ENCODE measurements at places on chromosomes 2 and 18.

GRCh38 chr2:149076863-149077412, 38.4 kb downstream of the LYPD6B start:
- H3K36me3 ChIP-seq, result no peaks in the 10 kb centered on the region
- H3K4me3 ChIP-seq, result no peak overlapping the region
- no peaks in the 10 kb centered on the region for H3K4me1 ChIP-seq
- no peak overlapping the region for H3K27ac ChIP-seq
- H3K27me3 ChIP-seq, result peaks cover 19% of the 10 kb centered on the region

DNA sequence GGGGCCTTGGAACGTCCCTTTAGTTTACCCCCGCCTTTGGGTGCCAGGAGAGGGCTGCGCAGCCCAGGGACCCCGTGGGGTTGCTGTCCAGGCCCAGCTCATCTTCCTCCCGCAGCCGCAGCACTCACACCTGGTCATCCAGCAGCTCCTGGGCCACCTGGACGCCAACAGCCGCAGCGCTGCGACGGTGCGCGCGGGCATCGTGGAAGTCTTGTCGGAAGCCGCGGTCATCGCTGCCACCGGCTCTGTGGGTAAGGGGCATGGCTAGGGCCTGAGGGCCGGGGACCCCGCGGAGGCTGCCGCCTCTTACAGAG, 37.2 kb downstream of the POMC start:
- peak overlapping the region; percentile 68 for H3K4me3 ChIP-seq
- H3K27ac ChIP-seq, result no peak overlapping the region
- no peaks in the 10 kb centered on the region for H3K36me3 ChIP-seq
- peaks cover 10% of the 10 kb centered on the region for H3K4me1 ChIP-seq
- no peak for DNase-seq

- no peak overlapping the region for H3K27ac ChIP-seq
- no peaks in the 10 kb centered on the region for H3K27me3 ChIP-seq
- H3K36me3 ChIP-seq, result no peaks in the 10 kb centered on the region
- no peak for DNase-seq
- H3K4me1 ChIP-seq, result no peaks in the 10 kb centered on the region
These were observed 10.1 kb downstream of the KIF3C start for GRCh38 chr2:25972049-25972823.

DNA sequence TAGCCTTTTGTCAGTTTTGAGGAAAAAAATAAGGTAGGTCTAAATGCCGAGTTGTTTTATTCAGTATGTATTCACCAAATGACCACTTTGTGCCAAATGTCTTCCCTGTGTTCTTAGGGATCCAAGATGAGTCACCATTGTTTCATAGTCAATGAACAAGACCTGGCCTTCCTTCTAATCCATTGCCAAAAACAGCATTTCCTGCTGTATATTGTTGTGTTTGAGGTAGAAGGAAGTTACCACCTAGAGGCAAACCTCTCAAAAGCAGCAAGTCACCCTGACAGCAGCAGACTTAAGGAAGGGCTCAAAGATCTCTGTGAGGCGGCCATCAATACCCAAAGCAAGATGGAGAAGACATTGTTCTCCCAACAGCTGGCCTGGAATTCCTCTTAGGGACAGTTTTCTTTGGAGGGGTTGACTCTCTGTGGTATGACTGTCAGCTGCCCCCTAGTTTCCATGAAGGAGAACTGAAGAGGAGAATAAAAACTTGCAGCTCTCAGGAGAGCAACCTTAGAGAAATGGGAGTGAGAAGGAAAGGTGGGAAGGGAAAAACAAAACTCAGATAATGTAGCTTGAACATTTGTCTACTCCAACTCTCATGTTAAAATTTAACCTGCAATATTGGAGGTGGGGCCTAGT, 328.3 kb downstream of the LRATD1 start:
- DNase-seq, result no peak
- no peaks in the 10 kb centered on the region for H3K36me3 ChIP-seq
- H3K4me1 ChIP-seq, result no peaks in the 10 kb centered on the region
- H3K27ac ChIP-seq, result no peak overlapping the region

DNA sequence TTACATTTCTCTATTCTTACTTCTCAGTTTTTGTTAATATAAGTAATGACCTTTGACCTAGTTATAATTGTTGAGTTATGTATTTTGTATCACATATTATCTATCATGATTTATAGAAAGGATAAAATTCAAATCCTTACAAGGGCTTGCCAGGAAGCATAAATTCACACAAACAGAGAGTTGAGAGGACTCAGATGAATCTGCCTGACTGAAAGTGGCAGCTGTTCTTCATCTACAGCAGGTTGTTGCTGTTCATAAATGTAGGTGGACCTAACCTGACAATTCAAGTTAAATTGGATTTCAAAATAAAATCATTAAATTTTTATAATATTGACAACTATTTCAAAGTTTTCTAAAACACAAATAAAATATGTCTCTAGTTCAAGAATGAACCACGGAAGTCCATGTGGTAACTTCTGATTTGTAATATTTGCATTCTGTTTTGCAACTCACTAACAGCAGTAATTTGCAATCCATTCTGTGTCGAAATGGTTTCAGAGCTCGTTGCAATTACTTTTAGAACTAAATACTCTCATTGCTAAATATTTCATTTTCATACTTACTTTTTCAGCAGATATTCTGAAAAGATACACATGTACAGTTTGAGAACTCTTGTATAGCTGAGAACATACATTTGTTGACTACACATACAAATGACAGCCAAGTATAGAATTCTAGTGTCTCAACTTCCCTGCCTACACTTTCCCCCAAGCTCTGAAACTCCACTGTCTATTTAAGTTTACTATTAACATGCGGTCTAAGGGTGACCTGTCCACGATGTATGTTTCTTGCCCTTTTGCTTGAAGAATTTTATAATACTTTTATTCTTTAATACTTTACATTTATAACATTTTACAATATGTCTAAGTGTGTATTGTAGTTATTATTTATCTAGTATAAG, 25.7 kb downstream of the SCN7A start:
- H3K4me3 ChIP-seq, result no peak overlapping the region
- no peaks in the 10 kb centered on the region for H3K4me1 ChIP-seq
- DNase-seq, result no peak
- no peak overlapping the region for H3K27ac ChIP-seq

GRCh38 chr18:29196307-29196706, 1019.4 kb upstream of the CDH2 start:
- H3K36me3 ChIP-seq, result no peaks in the 10 kb centered on the region
- no peaks in the 10 kb centered on the region for H3K4me1 ChIP-seq
- no peak overlapping the region for H3K27ac ChIP-seq
- no peaks in the 10 kb centered on the region for H3K27me3 ChIP-seq

- H3K27ac ChIP-seq, result no peak overlapping the region
- DNase-seq, result no peak
- H3K4me1 ChIP-seq, result peaks cover 5% of the 10 kb centered on the region
- no peak overlapping the region for H3K4me3 ChIP-seq
- H3K36me3 ChIP-seq, result no peaks in the 10 kb centered on the region
- H3K27me3 ChIP-seq, result peaks cover 7% of the 10 kb centered on the region
These were observed 135.6 kb upstream of the ALKAL2 start for GRCh38 chr2:423479-423878.

GRCh38 chr18:43606795-43607194, 329.5 kb upstream of the SYT4 start:
- no peaks in the 10 kb centered on the region for H3K4me1 ChIP-seq
- no peak overlapping the region for H3K27ac ChIP-seq
- H3K36me3 ChIP-seq, result no peaks in the 10 kb centered on the region
- no peak for DNase-seq

GRCh38 chr2:100756704-100757103, 63.2 kb upstream of the NPAS2 start:
- no peak overlapping the region for H3K27ac ChIP-seq
- no peaks in the 10 kb centered on the region for H3K27me3 ChIP-seq
- H3K4me3 ChIP-seq, result no peak overlapping the region
- H3K4me1 ChIP-seq, result peaks cover 4% of the 10 kb centered on the region
- no peaks in the 10 kb centered on the region for H3K36me3 ChIP-seq

GRCh38 chr18:24669015-24669414, 208.6 kb downstream of the HRH4 start:
- no peaks in the 10 kb centered on the region for H3K4me1 ChIP-seq
- no peak overlapping the region for H3K4me3 ChIP-seq
- H3K36me3 ChIP-seq, result no peaks in the 10 kb centered on the region
- H3K27ac ChIP-seq, result no peak overlapping the region
- no peak for DNase-seq
- peaks cover 8% of the 10 kb centered on the region for H3K27me3 ChIP-seq

GRCh38 chr2:64466478-64467085, 12.6 kb downstream of the LGALSL start:
- H3K4me3 ChIP-seq, result no peak overlapping the region
- H3K36me3 ChIP-seq, result no peaks in the 10 kb centered on the region
- no peaks in the 10 kb centered on the region for H3K4me1 ChIP-seq
- no peak for DNase-seq

GRCh38 chr2:236748385-236748784, 178.8 kb downstream of the ACKR3 start:
- peaks cover 3% of the 10 kb centered on the region for H3K27me3 ChIP-seq
- H3K4me1 ChIP-seq, result no peaks in the 10 kb centered on the region
- H3K4me3 ChIP-seq, result no peak overlapping the region
- no peak overlapping the region for H3K27ac ChIP-seq
- H3K36me3 ChIP-seq, result no peaks in the 10 kb centered on the region

DNA sequence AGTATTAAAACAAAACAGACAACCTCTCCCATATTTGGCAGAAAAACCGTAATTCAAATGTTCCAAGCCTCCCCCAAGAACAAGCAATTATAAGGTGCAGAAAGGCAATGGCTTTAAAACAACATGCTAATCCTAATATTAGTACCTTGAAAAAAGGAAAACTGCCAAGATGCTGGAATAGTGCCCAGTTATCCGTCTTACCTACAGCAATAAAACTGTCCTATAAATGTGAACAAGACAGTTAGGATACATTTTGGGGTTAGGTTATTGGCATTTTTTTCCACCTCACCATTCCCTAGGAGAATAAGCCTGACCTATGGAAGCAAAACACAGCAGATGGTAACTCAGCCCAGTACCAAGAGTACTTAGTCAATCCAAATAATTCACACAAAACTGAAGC, 83.2 kb downstream of the TCF4 start:
- H3K4me3 ChIP-seq, result no peak overlapping the region
- DNase-seq, result no peak
- H3K36me3 ChIP-seq, result no peaks in the 10 kb centered on the region
- no peak overlapping the region for H3K27ac ChIP-seq

GRCh38 chr18:21000667-21001066, 110.9 kb downstream of the ROCK1 start:
- H3K4me1 ChIP-seq, result peaks cover 16% of the 10 kb centered on the region
- peaks cover 32% of the 10 kb centered on the region for H3K36me3 ChIP-seq
- DNase-seq, result no peak

GRCh38 chr2:201084863-201085262, 13.1 kb downstream of the NDUFB3 start:
- DNase-seq, result no peak
- peaks cover 4% of the 10 kb centered on the region for H3K4me1 ChIP-seq
- peaks cover 15% of the 10 kb centered on the region for H3K36me3 ChIP-seq
- no peak overlapping the region for H3K27ac ChIP-seq

DNA sequence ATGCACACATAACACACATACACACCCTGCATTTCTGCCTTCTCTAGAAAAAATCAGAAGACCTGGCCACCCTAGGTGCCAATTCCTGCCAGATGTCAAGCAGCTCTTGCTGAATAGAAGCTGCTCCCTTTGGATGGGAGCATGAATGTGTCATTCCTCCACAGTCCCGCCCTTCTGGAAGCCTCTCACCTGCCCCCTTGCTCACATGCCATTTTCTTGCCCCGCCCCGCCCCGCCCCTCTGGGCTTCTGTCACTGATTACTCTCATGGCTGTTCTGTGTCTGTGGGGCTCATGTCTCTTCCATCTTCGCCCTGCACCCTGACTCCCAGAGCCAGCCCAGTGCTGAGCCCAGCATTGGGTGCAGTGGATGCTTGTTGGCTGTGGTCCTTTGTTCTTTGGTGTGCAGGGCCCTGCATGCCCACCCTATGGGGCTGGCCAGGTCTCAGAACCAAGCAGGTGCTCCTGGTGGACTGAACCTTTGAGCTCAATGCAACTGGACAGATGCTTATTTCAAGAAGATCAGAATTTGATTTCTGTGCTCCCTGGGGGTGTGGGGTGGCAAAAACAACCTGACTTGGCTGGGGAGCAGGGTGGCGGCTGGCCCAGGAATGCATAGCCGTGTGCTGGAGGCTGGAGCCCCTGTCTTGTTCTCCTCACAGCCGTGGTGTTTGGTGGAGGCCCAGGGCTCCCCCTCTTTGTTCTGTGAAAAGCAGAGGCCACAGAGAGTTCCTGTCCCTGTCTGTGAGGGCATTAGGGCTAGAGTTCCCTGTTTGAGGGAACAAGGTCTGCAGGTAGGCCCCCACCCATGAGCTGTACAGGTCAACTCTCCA, 140.6 kb upstream of the GLI2 start:
- no peaks in the 10 kb centered on the region for H3K4me1 ChIP-seq
- H3K36me3 ChIP-seq, result no peaks in the 10 kb centered on the region
- no peak overlapping the region for H3K27ac ChIP-seq
- H3K4me3 ChIP-seq, result no peak overlapping the region
- no peak for DNase-seq
- H3K27me3 ChIP-seq, result peaks cover 2% of the 10 kb centered on the region

- no peaks in the 10 kb centered on the region for H3K4me1 ChIP-seq
- H3K36me3 ChIP-seq, result no peaks in the 10 kb centered on the region
These were observed 9.4 kb upstream of the CRYBA2 start for GRCh38 chr2:219002395-219003266.

DNA sequence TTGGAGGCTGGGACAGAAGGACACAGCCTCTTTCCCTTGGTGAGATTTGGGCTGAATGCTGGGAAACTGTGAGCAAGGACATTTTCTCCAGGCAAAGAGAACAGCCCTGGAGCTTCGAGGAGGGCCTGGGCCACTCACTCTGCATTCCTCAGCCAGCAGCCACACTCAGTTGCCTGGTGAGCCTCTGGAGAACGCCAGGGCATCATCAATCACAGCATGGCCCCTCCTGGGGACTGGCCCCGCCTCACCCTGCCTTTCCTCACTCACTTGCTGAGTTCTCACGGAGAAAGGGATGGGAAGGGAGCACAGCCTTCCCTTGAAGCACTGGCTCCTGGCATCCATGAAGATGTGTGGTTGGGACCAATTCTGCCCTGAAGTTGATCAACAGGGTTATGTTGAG, 55.0 kb downstream of the APOB start:
- peaks cover 2% of the 10 kb centered on the region for H3K27me3 ChIP-seq
- no peaks in the 10 kb centered on the region for H3K36me3 ChIP-seq

GRCh38 chr18:51350081-51350480, 152.6 kb upstream of the MEX3C start:
- no peak overlapping the region for H3K27ac ChIP-seq
- DNase-seq, result no peak
- no peaks in the 10 kb centered on the region for H3K4me1 ChIP-seq
- no peak overlapping the region for H3K4me3 ChIP-seq

DNA sequence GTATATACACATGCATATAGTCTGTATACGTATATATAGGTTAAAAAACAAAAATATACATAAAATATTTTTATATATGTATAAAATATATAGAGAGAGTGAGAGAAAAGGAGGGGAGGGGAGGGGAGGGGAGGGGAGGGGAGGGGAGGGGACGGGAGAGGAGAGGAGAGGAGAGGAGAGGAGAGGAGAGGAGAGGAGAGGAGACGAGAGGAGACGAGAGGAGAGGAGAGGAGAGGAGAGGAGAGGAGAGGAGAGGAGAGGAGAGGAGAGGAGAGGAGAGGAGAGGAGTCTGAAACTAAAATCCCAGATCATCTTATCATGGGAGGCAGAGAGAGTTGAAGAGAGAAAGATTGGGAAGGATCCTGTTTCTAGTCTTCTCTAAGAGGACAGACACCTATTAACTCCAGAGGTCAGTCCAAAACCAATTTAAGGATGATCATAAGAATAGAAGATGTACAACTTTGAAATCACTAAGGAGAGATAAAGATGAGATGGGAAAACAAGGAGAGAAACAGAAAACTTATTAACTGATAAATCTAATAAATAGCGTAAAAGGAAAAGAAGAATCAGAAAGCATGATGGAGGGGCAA, 195.4 kb downstream of the SRBD1 start:
- peaks cover 22% of the 10 kb centered on the region for H3K36me3 ChIP-seq
- H3K27ac ChIP-seq, result no peak overlapping the region
- H3K4me3 ChIP-seq, result no peak overlapping the region
- H3K27me3 ChIP-seq, result no peaks in the 10 kb centered on the region
- H3K4me1 ChIP-seq, result no peaks in the 10 kb centered on the region
